ENCODE measurements at places on chromosomes 7 and 10.

DNA sequence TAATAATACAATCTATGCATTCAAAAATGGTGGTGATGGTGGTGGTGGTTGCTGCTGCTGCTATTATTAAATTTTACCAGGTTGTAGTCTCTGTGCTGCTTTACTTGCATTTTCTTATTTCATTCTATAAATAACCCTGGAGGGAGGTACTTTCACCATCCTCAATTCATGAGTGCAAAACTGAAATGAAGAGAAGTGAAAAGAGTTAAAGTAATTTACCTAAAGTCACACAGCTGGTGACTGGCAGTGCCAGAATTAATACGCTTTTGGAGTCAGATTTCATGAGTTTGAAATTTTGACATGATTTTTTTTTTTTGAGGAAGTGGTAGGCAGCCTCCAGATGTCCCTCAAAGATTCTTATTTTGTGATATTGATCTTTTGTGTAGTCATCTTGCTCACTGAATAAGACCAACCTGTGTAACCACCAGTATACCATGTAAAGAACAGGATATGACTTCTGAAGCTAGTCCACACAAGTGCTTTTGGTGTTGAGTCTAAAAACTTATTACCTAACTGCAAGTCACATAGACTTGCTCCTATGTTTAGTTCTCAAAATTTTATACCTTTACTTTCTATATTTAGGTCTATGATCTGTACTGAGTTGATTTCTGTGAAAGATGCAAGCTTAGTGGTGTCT, 218.8 kb downstream of the ZWINT start:
- no peak for DNase-seq

GRCh38 chr10:120422457-120422856, 34.6 kb upstream of the PLPP4 start:
- peak; percentile 93 for DNase-seq

DNA sequence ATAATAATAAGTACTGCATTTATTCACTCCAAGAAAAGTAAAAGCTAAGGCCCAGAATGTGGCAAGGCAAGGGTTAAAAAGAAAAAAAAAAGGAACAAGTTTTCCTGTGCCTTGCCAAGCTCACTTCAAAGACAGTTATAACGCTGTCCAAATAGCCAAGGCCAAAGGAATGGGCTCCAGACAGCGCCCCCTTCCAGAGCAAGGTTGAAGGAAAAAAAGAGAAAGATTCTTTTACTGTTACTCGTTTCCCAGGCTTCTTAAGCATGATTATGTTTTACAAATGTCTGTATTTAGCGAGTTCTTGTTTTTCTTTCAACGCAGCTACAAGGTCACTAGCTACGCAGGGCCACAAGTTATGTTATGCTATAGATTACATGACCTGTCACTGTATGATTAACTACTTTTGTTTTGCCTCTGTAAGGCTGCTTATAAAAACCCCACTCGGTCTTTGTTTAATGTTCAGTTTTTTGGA, 9.1 kb upstream of the EIF4H start:
- DNase-seq, result no peak

- no peak for DNase-seq
Measured at GRCh38 chr7:74656441-74656836, 1.1 kb upstream of the GTF2I start.

DNA sequence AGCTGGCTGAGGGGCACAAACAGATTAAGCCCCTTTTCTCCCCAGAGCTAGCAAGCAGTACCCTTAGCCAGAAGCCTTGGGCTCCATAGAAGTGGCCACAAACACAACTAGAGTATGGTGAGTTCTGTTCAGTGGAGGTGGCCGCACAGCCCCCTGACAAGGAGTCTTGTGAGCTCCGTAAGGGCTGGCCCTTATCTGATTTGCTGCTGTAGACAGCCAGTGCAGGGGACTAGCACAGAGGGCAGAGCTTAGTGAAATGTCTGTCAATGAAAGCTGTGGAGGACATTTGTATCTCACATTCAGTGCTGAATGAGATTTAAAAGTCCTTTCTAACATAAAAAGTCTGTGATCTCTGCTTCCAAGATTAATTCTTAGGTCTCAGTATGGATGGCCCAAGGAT, 137.3 kb downstream of the AUTS2 start:
- no peak for DNase-seq

DNA sequence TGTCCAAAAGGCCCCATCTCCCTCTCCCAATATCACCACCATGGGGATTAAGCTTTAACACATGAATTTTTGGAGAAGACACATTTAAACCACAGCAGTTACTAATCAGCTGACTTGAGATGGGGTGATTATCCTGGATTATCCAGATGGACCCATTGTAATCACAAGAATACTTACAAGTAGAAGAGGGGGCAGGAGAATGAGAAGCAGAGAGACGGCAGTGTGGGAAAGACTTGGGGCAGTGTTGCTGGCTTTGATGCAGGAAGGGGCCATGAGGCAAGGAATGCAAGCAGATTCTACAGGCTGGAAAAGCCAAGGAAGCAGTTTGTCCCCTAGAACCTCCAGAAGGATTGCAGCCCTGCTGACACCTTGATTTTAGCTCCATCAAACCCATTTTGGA, 30.7 kb upstream of the INMT start:
- no peak for DNase-seq

DNA sequence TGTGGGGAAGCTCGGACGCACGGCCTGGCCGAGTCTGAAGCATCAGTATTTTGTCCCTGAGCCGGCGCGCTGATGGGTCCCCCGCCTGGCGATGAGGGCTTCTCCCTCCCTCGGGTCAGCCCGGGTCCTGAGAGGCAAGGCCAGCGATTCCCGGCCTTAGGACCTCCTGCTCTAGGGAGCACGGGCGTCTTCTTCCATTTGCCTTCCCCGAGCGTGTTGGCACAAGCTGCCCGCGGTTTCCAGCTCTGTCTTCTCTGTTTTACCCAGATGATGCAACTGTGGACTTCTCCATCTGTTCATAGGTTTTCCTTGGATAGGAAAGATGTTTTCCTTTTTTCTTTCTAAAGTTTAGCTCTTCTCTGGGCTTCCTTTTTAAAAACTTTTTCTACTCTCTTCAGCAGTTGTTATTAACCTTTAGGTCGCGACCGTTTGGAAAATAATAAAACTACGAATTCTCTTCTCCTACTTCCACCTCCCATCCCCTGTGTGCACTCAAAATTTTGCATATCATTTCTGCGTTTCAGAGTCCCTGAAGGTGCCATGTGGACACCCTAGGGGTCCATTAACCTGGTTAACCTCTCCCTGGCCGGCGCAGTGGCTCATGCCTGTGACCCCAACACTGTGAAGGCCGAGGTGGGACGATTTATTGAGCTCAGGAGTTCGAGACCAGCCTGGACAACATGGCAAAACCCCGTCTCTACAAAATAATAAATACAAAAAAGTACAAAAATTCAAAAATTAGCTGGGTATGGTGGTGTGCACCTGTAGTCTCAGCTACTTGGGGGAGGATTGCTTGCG, 1.4 kb upstream of the SLC25A28 start:
- peak; percentile 18 for DNase-seq

DNA sequence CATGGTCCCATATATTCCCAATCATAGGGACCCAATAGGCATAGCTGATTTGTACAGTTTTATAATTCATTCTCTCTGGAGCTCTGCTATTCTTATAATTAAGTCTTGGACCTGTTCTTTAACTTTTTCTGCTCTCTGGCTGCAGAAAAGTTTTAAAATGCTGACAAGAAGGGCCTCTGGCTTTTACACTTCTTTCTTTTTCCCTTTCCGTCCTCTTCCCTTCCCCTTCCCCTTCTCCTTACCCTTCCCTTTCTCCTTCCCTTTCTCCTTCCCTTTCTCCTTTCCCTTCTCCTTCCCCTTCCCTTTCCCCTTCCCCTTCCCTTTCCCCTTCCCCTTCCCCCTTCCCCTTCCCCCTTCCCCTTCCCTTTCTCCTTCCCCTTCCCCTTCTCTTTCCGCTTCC, 101.3 kb upstream of the TPK1 start:
- DNase-seq, result no peak

DNA sequence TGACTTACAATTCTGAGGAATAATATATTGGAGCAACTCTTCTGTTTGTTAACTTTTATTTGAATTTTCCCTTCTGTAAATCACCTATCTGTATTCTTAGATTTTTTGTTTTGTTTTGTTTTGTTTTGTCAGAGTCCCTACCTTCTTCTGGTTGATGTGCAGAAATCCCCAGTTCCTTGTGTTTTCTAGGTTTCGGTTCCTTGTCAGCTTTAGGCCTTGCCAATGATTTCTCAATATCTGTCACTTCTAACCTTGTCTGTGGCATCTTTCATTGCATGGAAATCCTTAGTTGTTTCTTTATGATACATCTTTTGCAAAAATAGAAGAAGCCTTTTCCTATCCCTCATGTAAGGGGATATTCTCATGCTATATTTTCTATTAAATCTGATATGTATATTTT, 21.7 kb upstream of the ST8SIA6 start:
- no peak for DNase-seq

GRCh38 chr10:89857431-89858042, 156.1 kb downstream of the KIF20B start:
- DNase-seq, result no peak

- no peak for DNase-seq
Measured at GRCh38 chr7:72435366-72435765, 23.2 kb upstream of the CALN1 start.

GRCh38 chr10:128326251-128326650, 200.0 kb upstream of the MKI67 start:
- DNase-seq, result no peak

- no peak for DNase-seq
Measured at GRCh38 chr7:112370436-112370835, 79.8 kb upstream of the IFRD1 start.

- DNase-seq, result peak; percentile 95
Measured at GRCh38 chr10:103678178-103678526, 177.2 kb downstream of the SH3PXD2A start.

- no peak for DNase-seq
Measured at GRCh38 chr7:123538897-123539296, 4.5 kb upstream of the IQUB start.

- no peak for DNase-seq
Measured at GRCh38 chr7:37467002-37467401, 18.3 kb upstream of the ELMO1 start.

Measured in non-pigmented ciliary epithelial cell (primary cell).